H7 (cell line): ENCODE measurements at places on chromosomes 12 and 14. TPM values are rescaled to one million over a fixed set of nuclear protein-coding genes. Genes with fewer than 3 reads are reported as not detected.

Gene RNASE1
- 72.7 and 124 TPM in 2 replicates for total RNA-seq

Gene KERA
- total RNA-seq, result not detected in 2 replicates

Gene MED6
- total RNA-seq, result 29.5 and 38.8 TPM in 2 replicates

Gene ATL1
- 1.9 and 2.8 TPM in 2 replicates for total RNA-seq

Gene MANSC1
- total RNA-seq, result 0.94 and 2.3 TPM in 2 replicates

Gene CEBPE
- total RNA-seq, result 0.44 TPM in 1 of 2 replicates, not detected in the other

Gene NEK9
- 23.0 and 38.4 TPM in 2 replicates for total RNA-seq

Gene CRIP2
- 3.7 and 8.7 TPM in 2 replicates for total RNA-seq

Gene MYG1
- 74.2 and 98.0 TPM in 2 replicates for total RNA-seq

Gene DMAC2L
- total RNA-seq, result 8.0 and 8.2 TPM in 2 replicates

Gene REM2
- total RNA-seq, result 0.33 and 0.73 TPM in 2 replicates

Gene TAS2R19
- 0.62 and 1.3 TPM in 2 replicates for total RNA-seq

Gene PNN
- 24.0 and 46.5 TPM in 2 replicates for total RNA-seq

Gene DPPA3
- 3.0 and 3.4 TPM in 2 replicates for total RNA-seq

Gene ARMH4
- 2.4 and 2.9 TPM in 2 replicates for total RNA-seq

Gene CCND2
- total RNA-seq, result 136 and 201 TPM in 2 replicates

Gene A2ML1
- 3.9 and 6.1 TPM in 2 replicates for total RNA-seq

Gene EPYC
- total RNA-seq, result not detected in 2 replicates

Gene IAPP
- not detected in 2 replicates for total RNA-seq

Gene C1S
- total RNA-seq, result 4.4 and 4.8 TPM in 2 replicates

Gene HSP90AA1
- 183 and 254 TPM in 2 replicates for total RNA-seq

Gene B4GALNT3
- 10.9 and 15.5 TPM in 2 replicates for total RNA-seq

Gene TTC5
- total RNA-seq, result 13.4 and 15.3 TPM in 2 replicates

Gene HHIPL1
- total RNA-seq, result 2.2 and 3.4 TPM in 2 replicates

Gene PLEKHH1
- total RNA-seq, result 16.5 and 22.2 TPM in 2 replicates

Gene LRCOL1
- total RNA-seq, result not detected in 2 replicates

Gene PLEK2
- not detected in 2 replicates for total RNA-seq

Gene GPR84
- not detected in 2 replicates for total RNA-seq

Gene UNG
- 116 and 127 TPM in 2 replicates for total RNA-seq

Gene PRB2
- total RNA-seq, result not detected in 2 replicates

Gene RHEBL1
- total RNA-seq, result 5.5 and 7.1 TPM in 2 replicates

Gene GARIN6
- total RNA-seq, result not detected in 2 replicates

Gene ACOT6
- total RNA-seq, result not detected in 2 replicates

Gene OR11H7
- total RNA-seq, result not detected in 2 replicates

Gene FAM181A
- not detected in 2 replicates for total RNA-seq
